ENCODE measurements at places on chromosomes 5 and 9.

- DNase-seq, result no peak
Measured at GRCh38 chr5:31182136-31182535, 11.3 kb upstream of the CDH6 start.

DNA sequence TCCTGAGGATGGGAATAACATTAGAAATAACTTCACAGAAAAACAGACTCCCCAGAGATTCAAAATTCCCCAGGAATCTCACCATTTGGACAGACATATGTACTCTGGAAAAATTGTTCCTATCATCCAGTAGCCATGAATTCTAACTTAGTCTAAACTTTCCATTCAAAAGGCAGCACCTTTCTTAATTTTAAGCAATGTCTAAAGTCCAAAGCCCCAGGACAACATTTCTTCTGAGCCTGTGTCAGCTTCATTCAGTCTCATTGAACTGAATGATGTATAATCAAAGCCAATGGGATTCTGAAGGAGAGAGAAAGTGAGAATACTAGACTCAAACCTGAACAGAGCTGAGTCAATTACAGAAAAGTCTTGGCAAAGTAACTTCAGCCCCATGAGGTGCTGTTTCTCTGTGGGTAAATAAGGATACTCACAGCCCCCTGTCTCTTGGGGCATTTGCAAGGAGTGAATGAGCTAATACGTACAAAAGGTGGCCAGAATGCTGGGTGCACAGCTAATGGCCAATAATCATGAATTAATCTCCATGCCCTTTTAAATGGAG lies 140.6 kb downstream of the SEMA5A start:
- DNase-seq, result no peak

DNA sequence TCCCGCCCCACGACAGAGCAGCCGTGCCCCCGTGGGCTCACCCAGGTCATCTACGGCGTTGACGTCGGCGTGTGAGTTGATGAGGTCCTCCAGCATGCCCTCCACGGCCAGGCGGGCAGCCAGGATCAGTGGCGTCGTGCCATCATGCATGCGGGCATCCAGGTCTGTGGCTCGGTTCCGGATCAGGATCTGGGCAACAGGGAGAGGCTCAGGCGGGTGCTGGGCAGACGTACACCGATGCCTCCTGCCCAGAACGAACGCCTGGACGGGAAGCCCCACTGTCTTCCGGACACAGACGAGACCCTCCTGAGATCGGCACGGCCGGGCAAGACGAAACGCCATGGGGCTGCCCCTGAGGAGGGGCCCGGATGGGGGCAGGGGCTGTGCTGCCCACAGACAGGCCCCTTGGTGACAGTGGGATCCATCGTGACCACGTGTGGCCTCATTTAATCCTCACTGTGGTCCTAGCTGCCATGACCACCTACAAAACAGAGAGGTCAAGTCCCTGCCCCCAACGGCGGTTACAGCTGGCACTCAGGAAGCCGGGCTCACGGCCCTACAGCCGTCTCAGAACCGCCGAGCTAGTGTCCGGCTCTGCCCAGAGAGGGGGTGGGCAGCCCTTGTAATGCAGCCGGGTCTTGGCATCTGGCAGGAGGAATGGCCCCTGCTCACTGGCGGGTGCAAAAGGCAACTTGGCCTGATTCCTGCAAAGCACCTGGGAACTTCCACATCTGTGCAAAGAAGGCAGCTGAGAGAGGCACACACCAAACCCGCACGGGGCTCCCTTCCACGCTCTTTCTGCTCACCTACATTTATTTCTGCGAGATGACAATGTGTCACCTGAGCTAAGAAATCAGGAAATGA lies 16.5 kb upstream of the SEC16A start:
- no peak for DNase-seq

DNA sequence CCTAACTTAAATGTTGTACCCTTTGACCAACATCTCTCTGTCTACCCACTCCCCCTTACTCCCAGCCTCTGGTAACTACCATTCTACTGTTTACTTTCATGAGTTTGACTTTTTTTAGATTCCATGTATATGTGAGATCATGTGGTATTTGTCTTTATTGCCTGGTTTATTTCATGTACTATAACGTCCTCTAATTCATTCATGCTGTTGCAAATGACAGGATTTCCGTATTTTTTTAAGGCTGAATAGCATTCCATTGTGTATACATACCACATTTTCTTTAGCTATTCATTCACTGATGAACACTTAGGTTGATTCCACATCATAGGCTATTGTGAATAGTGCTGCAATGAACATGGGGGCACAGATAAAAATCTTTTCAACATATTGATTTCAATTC lies 11.8 kb upstream of the NDUFB6 start:
- DNase-seq, result no peak

DNA sequence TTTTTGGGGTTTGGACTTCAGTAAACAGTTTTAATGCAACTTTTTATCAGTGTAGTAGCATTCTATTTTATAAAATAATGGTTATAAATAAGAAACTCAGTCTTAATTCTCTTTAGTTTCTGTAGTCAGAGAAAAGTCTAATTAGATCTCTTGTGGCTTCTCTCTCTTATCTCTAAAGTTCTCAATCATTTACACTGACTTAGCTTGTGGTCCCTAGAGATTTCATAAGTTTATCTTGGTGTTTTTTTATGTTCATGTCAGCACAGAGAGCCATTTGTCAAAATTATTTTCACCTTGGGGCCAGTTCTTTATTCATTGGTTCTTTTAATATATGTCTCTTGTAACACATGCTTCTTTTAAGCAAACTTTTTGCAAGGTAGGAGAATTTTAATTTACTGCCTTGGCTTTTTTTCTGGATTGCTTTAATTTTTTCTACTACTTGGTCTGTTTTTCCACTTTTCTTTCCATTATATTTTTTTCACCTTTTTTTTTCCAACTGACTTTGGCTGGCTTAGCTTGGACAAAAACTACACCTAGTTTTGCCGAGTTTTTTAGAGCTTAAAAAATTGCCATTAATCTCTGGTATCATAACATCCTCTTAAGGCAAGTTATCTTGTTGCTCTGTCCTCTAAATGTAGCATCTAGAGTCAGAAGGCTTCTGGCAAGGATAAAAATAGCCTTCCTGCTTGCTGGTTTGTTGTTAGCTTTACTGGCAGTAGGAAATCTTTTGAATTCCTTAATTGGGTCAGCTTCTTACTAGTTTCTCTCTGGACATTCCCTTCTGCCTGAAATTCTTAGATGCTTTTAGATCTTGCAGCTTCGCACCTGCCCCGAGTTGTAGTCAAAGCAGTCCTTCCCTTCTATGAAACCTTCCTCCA lies 35.3 kb downstream of the CPEB4 start:
- DNase-seq, result no peak

GRCh38 chr9:136542241-136543040 lies 3.4 kb downstream of the NOTCH1 start:
- DNase-seq, result no peak

- DNase-seq, result no peak
Measured at GRCh38 chr5:115702025-115702424, 76.2 kb upstream of the TMED7 start.

DNA sequence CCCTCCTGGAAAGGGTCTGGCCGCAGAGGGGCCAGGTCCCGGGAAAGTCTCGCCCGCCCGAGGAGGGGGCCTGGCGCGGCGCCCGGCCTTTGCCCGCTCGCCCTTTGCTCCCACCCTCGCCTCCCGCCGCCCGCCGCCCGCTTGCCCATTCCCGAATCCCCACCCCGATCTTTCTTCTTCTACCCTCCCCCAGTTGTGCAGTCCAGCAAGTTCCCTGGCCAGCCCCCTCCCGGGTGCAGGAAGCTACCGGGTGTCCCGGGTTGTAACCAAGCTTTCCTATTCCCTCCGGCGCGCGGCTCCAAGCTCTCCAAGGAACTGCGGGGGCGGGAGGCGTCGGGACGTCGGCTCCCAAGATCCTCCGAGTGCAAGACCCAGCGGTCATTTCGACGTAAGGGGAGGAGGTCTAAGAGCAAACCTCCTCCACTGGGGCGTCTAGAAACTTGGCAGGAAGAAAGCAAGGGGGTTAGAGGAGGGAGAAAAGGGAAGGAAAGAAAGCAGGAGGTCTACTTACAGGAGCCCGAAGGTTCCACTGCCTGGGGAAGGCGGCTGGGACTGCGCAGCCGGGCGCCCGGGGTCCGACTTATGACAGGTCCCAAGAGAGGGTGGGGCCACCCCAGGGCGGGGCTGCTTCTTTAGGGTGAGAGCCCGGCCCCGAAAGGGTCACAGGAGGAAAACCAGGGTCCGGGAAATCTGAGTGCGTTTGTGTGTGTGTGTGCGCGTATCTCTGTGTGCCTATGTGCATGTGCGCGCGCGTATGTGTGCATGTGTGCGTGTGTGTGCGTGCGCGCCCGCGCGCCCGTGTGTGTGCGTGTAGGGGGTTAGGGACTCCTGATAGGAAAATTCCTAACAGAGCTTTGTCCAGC lies at the start of gene PTGR1:
Gene PTGR1 (minus strand): TSS at position 556 of the 863 bp plus-strand sequence. CDS start 2,225 bp downstream, outside the sequence.
- DNase-seq, result no peak

GRCh38 chr9:93660352-93661046 lies 84.1 kb downstream of the PHF2 start:
- no peak for DNase-seq

- no peak for DNase-seq
Measured at GRCh38 chr9:38342096-38342495, 50.4 kb upstream of the ALDH1B1 start.

- DNase-seq, result peak; percentile 56
Measured at GRCh38 chr5:10283927-10284635, 23.6 kb downstream of the CMBL start.

DNA sequence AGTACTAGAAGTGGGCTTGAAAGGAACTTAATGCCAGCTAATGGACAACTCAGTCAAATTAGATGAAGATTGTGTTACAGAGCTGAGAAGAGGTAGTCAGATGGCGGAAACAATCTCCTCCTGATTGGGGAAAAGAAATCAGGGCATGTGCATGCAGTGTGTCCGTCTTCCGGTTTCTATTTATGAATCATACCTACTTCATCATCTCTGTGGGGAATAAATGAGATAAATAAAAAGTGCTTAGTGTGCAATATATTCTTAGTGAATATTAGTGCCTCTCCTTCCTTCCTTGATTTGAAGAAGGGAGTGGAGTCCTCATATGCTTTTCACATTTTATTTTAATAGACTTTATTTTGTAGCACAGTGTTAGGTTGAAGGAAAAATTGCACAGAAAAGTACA lies 108.7 kb upstream of the NFIL3 start:
- no peak for DNase-seq

DNA sequence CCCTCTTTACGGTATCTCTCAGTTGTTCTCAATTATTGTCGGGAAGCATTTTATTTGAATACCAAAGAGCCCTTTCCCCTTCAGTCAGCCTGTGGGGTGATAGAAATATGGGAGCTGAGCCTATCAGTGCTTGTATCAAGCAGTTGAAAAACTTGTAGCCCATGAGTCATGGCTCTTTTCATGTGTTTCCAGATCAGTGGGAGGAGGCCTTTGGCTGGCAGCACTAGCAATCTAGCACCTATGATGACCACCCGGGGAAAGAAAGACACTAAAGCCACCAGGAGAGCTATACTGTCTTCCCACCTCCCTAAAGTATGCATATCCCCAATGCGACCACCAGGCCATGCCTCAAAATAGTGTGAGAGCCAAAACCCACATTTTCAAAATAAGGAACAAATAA lies 696.9 kb upstream of the C9orf72 start:
- DNase-seq, result no peak

All from activated naive CD8-positive, alpha-beta T cell treated with anti-CD3 and anti-CD28 coated beads, Interleukin-2, amount 50 U/mL, for 16 hours (primary cell).